Stimulated activated CD4-positive, alpha-beta T cell treated with anti-CD3 and anti-CD28 coated beads, Interleukin-15, amount 100 ng/mL, for 24 hours (primary cell): ENCODE measurements at places on chromosomes 6 and 20.

- no peak for DNase-seq
These were observed 6.5 kb upstream of the BCAS4 start for GRCh38 chr20:50788045-50788991.

DNA sequence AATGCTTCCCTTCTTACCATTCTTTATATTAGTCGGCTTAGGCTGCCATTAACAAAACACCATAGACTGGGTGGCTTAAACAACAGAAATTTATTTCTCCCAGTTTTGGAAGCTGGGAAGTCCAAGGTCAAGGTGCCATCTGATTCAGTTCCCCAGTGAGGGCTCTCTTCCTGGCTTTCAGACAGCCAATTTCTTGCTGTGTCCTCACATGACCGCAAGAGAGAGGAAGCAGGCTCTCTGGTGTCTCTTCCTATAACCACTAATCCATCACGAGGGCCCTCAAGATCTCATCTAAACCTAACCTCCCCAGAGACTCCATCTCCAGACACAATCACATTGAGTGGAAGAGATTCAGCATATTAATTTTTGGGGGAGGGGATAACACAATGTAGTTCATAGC is 193.0 kb upstream of the SGK1 start:
- no peak for DNase-seq

- peak; percentile 48 for DNase-seq
These were observed 201.2 kb upstream of the SMLR1 start for GRCh38 chr6:130625825-130626527.

DNA sequence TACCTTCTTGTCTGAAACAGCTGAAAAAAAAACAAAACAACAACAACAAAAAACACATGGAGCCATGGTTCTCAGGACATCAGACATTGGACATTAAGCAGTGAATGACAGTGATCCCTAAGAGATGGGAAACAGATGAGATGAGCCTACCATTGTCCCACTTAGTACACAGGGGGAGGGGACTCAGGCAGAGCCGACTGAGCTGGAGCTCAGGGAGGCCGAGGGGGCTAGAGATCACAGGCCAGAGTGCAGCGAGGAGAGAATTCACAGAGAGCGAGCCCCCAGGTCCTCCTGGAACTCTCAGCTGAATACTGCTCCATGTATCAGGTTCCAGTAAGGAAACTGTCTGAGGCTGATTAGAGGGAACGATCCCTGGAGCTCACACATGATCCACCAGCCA is 134.6 kb downstream of the GRM4 start:
- no peak for DNase-seq

- no peak for DNase-seq
These were observed 42.1 kb upstream of the FAM83D start for GRCh38 chr20:38883981-38884733.

DNA sequence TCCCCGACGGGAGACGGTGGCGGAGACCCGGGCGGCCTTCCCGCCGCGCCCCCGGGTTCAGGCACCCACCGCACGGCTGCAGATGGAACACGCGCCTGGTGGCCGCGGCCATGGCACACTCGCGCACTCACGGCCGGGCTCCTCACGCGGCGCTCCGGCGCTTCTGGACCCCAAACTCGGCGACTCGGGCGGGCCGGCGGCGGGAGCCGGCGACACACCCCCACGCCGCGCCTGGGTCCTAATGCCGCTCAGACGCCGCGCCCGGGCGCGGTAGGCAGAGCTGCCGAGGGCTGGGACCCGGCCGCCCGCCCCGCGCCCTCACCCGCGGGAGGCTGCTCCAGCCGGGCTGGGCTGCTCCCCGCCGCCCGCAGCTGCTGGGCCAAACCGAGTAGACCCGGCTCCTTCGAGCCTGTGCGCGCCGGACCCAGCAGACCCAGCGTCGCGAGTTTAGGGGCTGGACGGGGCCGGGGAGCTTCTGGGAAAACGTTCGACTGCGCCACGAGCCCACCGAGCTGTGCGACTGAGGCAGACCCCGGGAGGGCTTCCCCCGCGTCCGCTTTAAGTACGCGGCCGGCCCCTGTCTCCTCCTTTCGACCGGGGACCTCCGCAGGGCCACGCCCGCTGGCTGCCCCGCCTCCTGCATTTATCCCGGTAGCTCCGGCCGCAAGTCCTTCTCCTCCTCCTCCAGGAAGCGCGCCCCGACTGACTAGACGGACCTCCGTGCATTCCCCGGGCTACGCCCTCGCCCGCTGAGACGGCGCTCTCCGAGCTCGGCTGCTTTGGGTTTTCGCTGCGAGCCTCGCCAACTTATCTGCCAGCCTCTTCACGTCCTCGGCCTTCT is at the start of gene SLC4A11:
TSS of gene SLC4A11 (minus strand) at position 165 of the 841 bp plus-strand sequence. CDS start at position 112, 53 bp downstream.
- DNase-seq, result peak; percentile 57

DNA sequence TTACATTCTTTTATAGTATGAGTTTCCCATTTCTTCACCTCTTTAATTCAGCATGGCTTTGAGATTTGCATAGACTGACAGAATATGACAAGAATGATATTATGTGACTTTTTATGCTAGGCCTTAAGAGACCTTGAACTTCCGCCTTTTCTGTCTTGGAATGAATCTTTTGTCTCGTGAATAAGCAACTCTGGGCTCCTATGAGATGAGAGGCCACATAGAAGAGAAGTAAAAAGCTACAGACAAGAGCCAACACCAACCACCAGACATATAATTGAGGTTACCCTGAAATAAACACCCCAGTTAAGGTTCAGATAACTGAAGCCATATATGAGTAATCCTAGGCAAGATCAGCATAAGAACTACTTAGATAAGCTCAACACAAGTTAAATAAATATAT is 600.8 kb downstream of the MEI4 start:
- no peak for DNase-seq

GRCh38 chr6:3644739-3645012 is 106.8 kb downstream of the PXDC1 start:
- no peak for DNase-seq

GRCh38 chr6:33936886-33937285 is 133.1 kb upstream of the MLN start:
- no peak for DNase-seq

DNA sequence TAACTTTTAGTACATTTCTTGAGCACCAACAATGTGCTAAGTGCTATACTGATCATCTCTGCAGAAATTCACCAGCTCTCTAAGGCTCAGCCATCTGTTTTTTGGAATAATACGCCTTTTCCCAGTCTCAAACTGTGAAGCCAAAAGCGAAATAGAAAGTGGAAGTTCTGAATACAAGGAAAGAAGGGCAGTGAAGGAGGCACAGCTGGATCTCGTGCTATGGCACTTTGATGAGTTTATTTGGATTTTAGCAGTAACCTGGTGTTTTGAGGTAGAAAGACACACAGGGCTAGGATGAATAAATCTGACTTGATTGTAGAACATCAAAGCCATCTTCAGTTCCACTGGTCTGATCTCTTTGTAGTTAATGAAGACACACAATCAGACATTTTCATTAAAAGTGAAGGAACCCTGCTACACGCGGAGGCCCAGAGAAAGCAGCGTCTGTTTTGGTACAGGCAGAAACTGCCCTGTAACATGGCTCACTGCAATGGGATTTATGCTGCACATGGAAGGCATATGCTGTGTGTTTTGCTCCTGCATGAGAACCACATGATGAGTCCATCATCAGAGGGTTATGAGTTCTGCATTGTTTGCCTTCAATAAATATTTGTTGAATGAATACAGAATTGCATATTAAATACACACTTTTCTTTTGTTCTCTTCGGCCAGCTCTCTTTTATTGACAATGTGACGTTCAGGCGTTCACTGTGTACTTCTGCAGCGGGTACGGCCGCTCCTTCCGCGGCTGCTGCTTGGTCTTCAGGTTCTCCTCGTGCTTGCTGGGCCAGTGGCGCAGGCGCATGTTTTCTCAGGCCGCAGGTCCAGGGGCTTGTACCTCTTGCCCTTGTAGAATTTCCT is 100.9 kb downstream of the PREP start:
- no peak for DNase-seq

DNA sequence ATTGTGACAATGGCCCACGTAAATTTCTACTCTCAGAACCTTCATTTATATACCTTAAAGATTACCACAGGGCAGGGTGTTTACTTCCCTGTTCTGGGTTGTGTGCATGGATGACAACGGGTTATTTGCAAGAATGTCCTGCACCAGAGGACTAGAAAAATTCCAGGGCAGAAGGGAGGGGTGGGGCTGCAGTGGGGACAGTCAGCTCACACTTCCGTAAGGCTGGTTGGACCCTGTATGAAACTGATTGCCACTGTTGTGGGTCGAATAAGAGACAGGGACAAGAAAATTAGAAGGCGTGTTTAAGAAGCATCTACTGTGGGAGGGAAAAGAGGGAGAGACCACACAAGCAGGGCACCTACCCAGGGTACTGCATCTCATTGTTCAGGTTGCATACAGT is 96.5 kb downstream of the SNAP25 start:
- no peak for DNase-seq

DNA sequence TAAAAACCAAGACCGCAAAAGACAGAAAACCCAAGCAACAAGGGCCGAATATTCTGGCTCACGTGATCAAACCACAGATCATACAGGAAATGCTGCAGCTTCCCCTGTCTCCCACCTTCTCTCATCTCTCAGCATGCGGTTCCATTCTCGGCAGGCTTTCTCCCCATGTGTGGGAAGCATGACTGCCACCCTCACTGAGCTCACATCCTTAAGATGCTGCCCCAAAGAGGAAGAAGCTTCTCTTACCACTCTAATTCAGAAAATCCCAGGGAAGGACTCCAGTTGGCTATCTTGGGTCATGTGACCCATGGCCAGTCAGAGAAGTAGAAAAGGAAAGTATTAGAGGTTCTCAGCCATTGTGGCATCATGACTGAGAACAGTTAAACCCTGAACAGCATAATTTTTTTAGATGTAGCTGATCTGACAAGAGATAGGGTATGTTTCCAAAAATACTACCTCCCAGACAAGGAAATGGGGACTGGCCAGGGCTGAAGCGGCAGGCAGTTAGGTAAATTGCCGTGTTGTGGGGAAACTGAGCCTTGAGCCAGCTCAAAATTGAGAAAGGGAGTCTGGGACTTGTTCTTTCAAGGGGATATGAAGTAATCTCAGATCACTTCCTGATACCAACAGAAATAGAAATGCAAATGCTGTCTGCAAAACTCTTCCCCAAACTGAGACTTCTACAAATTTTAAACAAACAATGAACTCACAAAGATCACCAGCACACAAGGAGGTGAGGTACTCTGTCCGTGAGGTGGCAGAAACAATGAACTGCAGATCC is 37.1 kb upstream of the GRM4 start:
- peak; percentile 79 for DNase-seq

DNA sequence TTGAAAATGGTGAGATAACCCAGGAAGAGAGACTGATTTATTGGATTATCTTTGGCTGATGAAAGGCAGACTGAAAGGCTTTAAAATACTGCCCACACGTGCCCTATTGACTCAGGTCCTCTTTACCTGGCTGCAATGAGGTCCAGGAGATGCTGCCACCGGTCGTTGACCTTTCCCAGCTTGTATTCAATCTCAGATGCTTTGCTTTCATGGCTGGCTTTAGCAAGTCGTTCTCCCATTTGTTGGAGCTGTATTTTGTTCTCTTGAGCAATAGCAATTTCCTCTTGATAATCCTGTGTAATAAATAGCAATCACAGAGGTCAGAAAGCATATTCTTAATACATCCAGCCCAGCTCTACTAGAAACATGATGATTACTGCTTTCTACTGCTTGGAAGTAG is 368.8 kb downstream of the ESR1 start:
- no peak for DNase-seq

DNA sequence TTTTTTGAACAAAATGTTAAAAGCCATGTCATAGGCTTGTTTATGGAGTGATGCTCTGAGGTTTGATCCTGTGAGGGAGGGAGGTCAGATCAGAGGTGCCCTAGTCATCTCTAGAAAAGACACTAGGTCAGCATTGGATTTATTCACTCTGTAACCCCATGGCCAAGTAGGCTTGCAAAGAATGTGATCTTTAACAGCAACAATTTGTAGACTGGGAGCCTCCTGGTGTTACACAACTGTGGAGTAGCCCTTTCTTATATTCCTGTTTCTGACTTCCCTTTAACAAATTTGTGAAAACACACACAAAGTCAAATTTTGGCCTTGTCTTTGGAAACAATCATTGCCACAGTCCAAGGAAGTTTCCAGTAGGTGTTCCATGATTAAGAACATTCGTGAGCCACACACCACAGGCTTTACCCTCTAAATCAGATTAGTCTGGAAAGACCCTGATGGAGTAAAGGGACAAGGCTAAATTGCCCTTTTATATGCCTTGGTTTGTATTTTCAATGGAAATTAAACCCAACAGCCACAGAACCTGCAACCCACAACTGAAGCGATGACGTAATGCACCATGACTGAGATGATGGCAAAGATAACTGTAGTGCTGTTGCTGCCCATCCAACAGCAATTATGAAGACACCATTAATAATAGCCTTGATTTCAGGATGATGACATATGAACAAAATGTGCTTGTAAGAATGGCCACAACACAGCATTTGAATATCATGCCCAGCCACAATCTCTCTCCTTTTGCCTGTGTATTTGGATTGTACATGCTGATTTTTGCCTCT is 22.1 kb downstream of the SCP2D1 start:
- no peak for DNase-seq

GRCh38 chr6:41713159-41713649 is 22.2 kb downstream of the TFEB start:
- no peak for DNase-seq

GRCh38 chr6:168367285-168367751 is 47.7 kb upstream of the DACT2 start:
- DNase-seq, result no peak

- DNase-seq, result peak; percentile 8
These were observed 79.0 kb downstream of the NRSN1 start for GRCh38 chr6:24205020-24205492.

- DNase-seq, result no peak
These were observed 30.1 kb upstream of the CSNK2A1 start for GRCh38 chr20:573414-574296.

GRCh38 chr6:49416195-49416594 is 46.9 kb downstream of the MMUT start:
- DNase-seq, result no peak

GRCh38 chr6:159853754-159854153 is 37.0 kb upstream of the MAS1 start:
- no peak for DNase-seq

DNA sequence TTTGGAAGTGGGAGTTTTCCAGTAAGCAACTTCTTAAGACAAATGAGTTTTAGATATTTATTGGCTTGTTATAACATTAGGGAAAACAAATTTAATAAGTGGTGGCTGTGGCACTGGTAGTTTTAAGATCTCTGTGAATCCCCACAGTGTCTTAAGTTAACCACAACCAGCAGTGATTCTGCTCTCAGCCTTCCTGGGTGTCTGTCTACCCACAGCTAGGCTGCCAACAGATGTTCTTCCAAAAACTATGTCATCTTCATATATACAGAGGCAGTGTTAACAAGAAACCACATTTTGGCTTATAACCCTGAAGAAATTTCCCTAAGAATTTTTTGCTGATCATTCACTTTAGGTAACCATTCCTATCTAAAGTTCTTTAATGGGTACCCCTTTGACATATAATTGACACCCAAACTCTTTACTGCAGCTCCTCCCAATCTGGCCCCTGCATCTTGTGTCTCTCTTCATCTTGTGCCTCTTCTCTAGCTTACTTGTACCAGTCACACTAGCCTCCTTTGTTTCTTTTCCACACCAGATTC is 52.7 kb downstream of the TOP1 start:
- no peak for DNase-seq
